Caco-2 (cell line): ENCODE measurements at places on chromosomes 6 and 20.

DNA sequence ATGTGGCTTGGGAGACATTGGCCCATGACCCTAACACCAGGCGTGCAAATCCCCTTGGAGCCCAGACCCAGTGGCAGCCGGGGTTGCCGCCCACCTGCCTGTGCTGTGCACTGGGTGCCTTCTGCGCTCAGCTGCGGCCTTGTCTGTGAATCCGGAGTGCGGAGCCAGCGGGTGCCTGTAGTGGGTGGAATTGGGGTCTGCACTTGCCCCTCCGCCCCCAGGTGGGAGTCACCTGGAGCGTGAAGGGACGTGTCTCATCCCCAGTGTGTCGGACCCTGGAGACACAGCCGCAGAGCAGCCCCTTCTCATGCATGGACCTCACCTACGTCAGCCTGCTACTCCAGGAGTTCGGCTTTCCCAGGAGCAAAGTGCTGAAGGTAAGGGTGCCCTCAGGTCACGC, 22.9 kb upstream of the PYGB start:
- no peak for DNase-seq

DNA sequence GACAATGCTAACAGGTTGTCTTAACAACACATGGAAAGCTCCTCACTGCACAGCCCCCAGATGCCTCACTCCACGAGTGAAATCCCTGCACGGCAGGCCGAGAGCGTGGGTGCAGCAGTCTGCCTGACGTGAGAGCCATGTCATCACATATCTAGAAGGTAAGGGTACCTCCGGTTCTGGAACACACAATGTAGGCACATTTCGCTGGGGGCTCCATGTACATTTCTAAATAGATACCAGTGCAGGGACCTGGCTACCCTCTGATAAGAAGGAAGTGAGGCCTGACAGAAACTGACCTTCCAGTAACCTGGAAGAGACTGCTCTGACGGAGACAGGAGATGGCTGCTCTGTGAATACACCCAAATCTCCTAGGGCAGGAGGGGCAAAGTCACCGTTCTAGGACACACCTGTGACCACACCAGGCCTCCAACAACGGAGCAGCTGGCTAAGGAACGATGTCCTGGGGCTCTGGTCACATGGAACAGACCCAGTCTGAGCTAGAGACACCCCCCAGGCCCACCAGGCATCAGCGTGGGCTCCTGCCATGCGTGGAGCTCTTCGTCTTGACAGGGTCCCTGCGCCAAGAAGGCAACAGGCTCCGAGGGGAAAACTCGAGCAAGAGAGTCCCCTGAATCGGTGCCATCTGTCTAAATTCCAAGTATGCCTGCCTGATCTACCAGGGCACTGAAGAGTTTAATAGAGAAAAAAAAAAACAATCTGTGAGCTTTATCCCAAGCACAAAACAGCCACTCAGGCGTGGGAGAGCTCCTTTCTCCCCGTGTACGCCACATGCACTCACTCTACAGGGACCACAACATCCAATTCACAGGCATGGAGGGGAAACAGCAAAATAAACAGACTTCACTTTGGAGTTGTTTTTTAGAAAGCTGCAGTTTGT, 27.5 kb downstream of the RNASET2 start:
- no peak for DNase-seq

DNA sequence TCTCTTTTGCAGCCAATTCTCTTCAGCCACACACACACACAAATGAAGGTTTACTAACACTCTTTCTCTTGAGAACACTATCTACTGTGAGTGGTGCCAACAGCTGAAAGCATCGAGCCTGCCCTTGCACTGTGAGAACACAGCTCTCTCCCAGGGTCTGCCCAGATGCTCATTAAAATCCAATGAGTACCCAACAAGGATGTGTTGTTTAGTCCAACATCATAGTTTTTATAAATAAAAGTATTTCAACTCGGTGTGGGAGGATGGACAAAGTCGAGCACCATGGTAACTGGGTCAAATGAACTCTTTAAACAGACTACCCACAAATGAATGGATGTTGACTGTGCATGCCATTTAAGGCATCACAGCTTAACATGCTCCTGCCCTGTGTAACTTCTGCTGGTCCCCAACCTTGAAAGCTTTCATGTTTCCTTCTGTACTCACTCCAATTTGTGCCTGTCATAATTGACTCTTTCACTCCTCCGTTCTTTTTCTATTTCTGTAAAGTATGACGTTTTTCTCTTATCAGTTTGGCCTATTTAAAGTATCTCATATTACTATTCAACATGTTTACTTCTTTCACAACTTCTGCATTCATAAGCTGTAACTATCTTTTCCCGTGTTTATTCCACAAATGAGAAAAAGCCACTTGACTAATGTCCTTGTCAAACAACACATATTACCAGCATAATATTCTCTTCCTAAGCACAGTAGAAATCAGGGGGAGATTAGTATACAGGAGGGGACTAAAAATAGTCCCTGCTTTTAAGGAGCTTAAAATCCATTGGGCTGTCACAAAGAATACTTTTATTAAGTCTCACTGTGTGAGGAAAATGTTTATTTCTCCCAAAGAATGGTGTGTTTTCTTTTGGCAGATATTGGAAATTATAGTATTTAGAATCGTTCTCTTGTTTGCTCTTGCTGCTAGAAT, 215.4 kb downstream of the RFPL4B start:
- no peak for DNase-seq

DNA sequence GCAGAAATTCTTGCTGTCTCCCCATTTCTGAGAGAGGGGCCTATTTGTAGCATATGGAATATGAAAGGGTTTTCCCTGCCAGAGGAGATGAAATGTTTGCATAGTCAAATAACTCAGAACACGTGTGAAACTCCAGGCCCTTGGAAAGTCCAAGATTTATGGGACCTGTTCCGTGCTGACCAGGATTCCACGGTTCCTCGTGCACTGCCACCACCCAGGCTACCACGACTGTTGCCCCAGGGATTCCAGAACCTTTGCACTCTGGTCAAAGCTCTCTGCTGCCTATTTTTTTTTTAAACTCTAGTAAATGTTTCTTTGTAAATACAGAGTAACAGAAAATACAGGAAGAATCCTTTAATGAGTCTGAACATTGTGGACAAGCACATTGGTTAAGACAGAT, 35.0 kb downstream of the MYLK4 start:
- DNase-seq: peak; percentile 53

DNA sequence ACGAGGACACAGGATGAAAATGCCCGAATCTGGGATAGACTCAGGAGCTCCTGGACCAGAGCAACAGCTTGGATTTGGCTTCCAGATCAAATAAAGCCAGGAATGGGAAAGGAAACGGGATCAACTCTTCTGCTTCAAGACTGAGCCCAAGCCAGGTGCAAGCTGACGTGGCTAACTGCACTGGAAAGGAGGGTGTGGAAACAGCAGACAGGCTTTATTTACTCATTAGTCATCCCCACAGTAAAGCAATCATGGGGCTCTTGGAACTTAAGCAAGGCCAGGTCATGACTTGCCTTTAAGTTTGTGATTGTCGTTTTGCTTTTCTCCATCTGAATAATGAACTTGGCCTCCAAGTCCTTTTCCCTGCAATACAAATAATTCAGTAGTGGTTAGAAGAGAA, 45.2 kb downstream of the KIF16B start:
- DNase-seq: peak; percentile 54

DNA sequence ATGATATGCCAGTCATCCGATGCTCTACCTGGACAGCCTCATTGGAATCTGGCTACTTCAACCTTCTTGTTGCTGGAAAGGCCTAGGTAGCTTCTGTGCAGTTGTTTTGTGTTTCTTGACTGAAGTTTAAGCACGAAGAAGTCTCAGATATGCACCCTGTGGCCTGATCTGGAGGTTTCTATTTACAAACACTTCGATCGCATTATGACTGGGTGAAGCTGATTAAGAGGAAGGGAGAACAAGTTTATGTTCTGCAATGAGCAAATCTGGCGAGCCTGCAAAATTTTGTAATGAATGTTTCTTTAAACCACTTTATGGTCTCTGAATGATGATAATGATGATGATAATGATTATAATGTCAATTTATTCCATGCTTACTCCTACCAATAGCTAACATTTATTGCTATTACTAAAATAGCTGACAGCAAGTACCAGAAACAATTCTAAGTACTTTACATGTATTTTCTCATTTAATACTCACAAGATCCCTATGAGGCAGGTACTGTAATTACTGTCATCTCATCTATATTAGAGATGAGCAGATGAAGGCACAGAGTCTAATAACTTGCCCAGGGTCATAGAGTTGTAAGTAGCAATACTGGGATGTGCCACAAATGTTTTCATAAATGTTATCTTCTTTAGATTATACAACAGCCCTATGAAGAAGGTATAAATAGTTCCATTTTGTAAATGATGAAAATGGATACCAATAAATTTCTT, 126.1 kb upstream of the UST start:
- no peak for DNase-seq
